Sigmoid colon (tissue), 7 donors: ENCODE measurements at places on chromosomes 1 and 21. TPM values are rescaled to one million over a fixed set of nuclear protein-coding genes. Genes with fewer than 3 reads are reported as not detected.

Gene COL11A1
- total RNA-seq = 1.2 TPM

Gene AMY2A
- not detected for total RNA-seq

Gene TMEM52
- total RNA-seq = not detected

Gene TAS1R1
- not detected for total RNA-seq

Gene OR2T33
- not detected for total RNA-seq

Gene NID1
- total RNA-seq = 142 TPM

DNA sequence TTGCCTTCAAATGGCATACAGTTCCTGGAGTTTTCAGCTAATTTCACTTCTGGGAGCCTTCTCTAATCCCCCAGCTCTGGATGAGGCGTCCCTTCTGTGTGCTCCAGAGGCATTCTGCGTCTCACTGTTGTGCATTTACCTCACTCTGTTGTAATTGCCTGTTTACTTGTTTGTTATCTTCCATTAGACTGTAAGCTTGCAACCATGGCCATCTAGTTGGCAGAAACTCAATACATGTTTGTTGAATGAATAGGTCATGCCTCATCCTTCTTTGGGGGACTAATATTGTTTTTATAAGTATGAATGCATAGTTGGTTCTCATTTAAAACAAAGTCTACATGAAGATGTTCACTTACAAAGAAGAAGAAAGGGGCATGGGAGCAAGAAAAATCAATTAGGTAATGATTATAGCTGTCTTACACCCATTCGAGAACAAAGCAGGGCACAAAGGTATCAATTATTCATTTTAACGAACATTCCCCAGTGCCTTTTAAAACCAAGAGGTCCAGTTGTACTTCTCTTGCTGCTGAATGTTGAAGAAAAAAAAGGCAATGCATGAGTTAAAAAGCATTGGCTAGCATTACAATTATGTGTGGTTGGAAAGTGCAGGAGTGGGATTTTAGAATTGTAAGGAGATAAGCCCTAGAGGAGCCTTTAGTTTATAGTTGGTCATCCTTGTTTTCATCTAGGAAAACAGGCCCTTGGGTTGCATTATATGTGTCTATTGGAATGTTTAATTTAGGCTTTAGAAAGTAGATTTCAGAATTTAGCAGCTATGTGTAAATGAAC, 6.0 kb downstream of the RGL1 start:
- H3K4me1 ChIP-seq = peaks cover 94% of the 10 kb centered on the region
- no peaks in the 10 kb centered on the region for H3K36me3 ChIP-seq
- no peak for DNase-seq
- no peaks in the 10 kb centered on the region for H3K27me3 ChIP-seq
- no peak overlapping the region for H3K4me3 ChIP-seq

DNA sequence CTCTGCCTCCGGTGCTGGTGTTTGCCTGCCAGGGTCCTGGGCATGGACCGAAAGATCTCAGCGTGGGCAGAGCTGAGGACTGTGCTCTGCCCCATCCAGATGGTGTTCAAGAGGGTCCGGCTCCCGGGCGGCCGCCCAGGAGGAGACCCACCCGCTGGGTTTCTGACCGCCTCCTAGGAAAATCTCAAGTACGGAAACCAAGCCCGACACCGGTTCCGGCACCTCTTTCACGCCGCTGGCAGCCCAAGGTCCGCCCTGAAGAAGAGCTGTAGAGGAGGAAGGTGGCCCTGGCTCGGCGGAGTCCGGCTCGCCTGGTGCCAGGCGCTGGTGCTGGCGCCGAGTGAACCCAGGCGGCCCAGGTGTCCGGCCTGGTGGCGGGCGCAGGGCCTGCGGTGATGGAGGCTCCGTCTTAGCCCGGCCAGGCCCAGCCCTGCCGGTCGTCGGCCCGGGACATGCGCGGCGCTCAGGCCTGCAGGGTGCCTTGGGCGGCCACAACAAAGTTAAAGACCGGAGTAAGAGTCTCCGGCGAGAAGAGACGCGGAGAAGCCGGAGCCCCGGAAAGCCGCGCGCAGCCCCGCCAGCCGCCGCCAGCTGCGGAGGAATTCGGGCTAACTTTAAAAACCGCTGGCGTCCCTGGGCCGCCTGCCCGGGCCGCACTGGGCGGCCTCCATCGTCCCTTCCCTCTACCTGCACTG, 1.5 kb downstream of the GRIK3 start:
- no peak for DNase-seq
- no peaks in the 10 kb centered on the region for H3K4me1 ChIP-seq
- H3K27ac ChIP-seq = peak overlapping the region; percentile 34
- no peaks in the 10 kb centered on the region for H3K36me3 ChIP-seq
- H3K27me3 ChIP-seq = peaks cover 61% of the 10 kb centered on the region
- peak overlapping the region; percentile 40 for H3K4me3 ChIP-seq

DNA sequence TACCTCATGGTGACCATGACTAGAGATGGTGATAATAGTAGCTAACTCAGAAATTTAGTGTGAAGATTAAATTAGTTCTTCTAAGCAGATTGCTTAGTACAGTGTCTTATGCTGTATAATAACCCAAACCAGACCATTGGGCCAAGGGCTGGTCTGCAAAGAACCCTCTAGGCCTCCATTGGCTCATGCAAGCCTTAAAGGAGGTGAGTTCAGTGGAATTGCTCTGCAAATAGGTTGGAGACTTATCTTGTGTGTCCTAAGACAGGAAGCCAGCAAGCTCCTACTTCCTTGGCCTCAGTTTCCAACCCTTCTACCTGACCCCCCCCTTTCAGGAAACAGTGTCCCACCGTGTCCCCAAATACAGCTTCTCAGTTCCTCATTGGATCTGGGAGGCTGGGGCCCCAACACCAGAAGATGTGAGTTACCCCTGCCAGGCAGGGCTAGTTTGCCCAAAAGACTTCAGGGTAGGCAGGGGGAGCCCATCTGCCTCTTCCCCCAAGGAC, 1.9 kb upstream of the MEF2D start:
- H3K27me3 ChIP-seq = no peaks in the 10 kb centered on the region
- H3K36me3 ChIP-seq = no peaks in the 10 kb centered on the region
- peak overlapping the region; percentile 100 for H3K27ac ChIP-seq

- H3K4me1 ChIP-seq = no peaks in the 10 kb centered on the region
- no peak overlapping the region for H3K27ac ChIP-seq
- no peak for DNase-seq
- H3K4me3 ChIP-seq = no peak overlapping the region
- H3K36me3 ChIP-seq = no peaks in the 10 kb centered on the region
- H3K27me3 ChIP-seq = no peaks in the 10 kb centered on the region
Measured at GRCh38 chr1:110477041-110477440, 26.1 kb downstream of the PROK1 start.

GRCh38 chr1:181588631-181589030, 105.3 kb downstream of the CACNA1E start:
- H3K27me3 ChIP-seq = no peaks in the 10 kb centered on the region
- no peak for DNase-seq
- H3K27ac ChIP-seq = no peak overlapping the region
- no peak overlapping the region for H3K4me3 ChIP-seq

GRCh38 chr1:212138457-212138856, 102.9 kb downstream of the DTL start:
- no peak for DNase-seq
- H3K27ac ChIP-seq = no peak overlapping the region

GRCh38 chr1:41779360-41779759, 139.4 kb downstream of the HIVEP3 start:
- H3K4me3 ChIP-seq = no peak overlapping the region
- H3K27me3 ChIP-seq = no peaks in the 10 kb centered on the region
- peaks cover 13% of the 10 kb centered on the region for H3K4me1 ChIP-seq
- H3K36me3 ChIP-seq = no peaks in the 10 kb centered on the region
- no peak overlapping the region for H3K27ac ChIP-seq
- DNase-seq = no peak
